Activated naive CD4-positive, alpha-beta T cell treated with anti-CD3 and anti-CD28 coated beads for 36 hours (primary cell): ENCODE measurements at places on chromosomes 2 and 18. TPM values are rescaled to one million over a fixed set of nuclear protein-coding genes. Genes with fewer than 3 reads are reported as not detected.

Gene SERPINB4
- not detected for total RNA-seq

Gene CD8B2
- total RNA-seq = 0.10 TPM

Gene DYNAP
- total RNA-seq = not detected

Gene SKOR2
- not detected for total RNA-seq

GRCh38 chr2:152462779-152463178, 127.8 kb downstream of the FMNL2 start:
- H3K27me3 ChIP-seq = peaks cover 26% of the 10 kb centered on the region
- H3K4me3 ChIP-seq = no peak overlapping the region
- no peaks in the 10 kb centered on the region for H3K4me1 ChIP-seq
- H3K36me3 ChIP-seq = no peaks in the 10 kb centered on the region

GRCh38 chr2:106931717-106932335, 45.9 kb upstream of the ST6GAL2 start:
- no peaks in the 10 kb centered on the region for H3K36me3 ChIP-seq
- H3K4me1 ChIP-seq = no peaks in the 10 kb centered on the region
- no peak overlapping the region for H3K27ac ChIP-seq
- DNase-seq = no peak

DNA sequence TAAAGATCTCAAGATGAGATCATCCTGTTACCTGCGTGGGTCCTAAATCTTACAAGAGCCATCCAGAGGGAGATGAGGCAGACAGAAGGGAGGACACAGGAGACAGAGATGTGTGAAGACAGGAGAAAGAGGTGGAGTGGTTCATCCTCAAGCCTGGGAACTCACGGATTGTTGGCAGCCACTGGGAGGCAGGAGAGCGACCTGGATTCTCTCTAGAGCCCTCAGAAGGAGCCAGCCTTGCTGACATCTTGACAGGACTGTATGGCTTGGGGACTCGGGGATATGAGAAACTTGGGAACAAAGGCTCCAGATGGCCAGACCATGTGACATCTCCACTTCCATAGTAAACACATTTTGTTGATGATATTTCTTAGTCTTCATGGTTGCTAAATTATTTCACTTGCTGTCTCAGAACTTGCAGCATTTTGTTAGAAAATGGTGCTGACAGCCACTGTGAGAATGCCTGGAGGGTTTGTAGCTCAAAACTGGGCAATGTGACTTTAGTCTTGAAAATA, 57.8 kb upstream of the MC2R start:
- no peak overlapping the region for H3K27ac ChIP-seq
- no peaks in the 10 kb centered on the region for H3K4me1 ChIP-seq
- no peaks in the 10 kb centered on the region for H3K27me3 ChIP-seq
- no peak overlapping the region for H3K4me3 ChIP-seq
- DNase-seq = no peak
